ENCODE measurements at places on chromosomes 5 and 9.
A peak's percentile ranks its signal among the peaks of the same experiment; 100 is the strongest.

- DNase-seq = no peak
Measured at GRCh38 chr9:34382879-34383278, 6.2 kb upstream of the MYORG start.

- no peak for DNase-seq
Measured at GRCh38 chr9:34558919-34559623, 30.5 kb downstream of the CNTFR start.

DNA sequence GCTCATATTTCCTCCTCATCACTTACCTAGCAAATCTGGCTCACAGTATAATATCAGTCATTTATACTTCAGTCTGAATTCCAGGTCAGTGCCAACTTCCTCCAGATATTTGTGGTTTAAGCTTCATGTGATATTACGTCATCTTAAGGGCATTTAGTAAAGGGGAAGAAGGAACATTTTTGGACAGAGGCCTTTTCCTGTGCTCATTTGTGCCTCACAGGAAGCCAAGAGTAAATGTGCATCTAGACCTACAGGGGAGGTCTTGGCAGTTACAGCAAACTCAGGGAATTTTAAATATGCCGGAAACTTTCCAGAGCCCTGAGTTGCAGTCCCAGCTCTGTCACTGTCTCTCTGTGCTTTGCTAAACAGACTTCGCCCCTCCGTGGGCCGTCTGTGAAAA lies 12.3 kb upstream of the KCNIP1 start:
- no peak for DNase-seq

DNA sequence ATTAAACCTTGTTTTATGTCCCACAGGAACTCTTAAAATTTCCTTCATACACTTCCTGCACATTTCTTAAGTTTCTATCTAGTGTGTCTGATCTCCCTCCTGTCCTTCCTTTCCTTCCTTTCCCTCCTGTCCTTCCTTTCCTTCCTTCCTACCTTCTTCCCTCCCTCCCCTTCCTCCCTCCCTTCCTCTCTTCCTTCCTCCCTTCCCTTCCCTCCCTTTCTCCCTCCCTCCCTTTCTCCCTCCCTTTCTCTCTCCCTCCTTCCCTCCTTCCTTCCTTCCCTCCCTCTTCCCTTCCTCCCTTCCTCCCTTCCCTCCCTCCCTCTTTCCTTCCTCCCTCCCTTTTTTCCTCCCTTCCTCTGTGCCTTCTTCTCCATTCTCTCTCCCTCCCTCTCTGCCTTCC lies 414.9 kb downstream of the ENC1 start:
- DNase-seq = no peak

GRCh38 chr9:86452201-86452828 lies 98.1 kb upstream of the TUT7 start:
- DNase-seq = no peak

- DNase-seq = no peak
Measured at GRCh38 chr5:50697739-50698138, 31.3 kb downstream of the PARP8 start.

DNA sequence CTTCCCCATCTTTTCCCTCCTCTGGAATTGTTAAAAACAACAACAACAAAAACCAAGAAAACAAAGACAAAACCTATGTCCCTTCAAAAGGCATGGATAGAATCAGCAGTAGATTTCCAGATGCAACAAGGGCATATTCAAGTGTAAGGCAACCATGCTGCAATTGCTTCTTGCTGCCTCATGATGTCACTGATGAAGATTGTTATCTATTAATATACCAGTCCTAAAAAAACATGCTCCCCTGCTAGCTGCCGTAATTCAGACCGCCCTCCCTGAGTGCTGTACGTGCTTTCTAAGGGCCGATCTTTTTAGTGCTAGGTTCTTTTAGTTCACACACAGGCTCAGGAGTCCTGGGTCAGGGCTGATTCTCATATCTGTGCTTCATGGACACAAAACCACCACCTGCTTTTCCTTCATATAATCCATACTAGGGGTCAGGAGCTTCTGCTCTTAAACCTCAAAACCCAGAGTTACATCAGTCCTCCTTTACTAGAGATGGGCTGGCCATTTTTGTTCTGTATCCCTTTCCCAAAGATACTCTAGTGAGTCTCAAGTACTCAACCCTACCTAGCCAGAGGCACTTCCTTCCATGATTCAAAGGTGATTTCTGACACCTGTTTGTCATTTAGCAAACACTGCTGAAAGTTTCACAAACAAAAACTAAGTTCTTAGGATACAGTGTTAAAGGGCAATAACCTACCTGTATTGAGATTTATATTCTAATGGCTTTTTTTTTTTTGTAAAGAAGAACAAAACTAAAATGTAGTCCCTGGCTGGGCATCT lies 82.1 kb downstream of the GIN1 start:
- no peak for DNase-seq

DNA sequence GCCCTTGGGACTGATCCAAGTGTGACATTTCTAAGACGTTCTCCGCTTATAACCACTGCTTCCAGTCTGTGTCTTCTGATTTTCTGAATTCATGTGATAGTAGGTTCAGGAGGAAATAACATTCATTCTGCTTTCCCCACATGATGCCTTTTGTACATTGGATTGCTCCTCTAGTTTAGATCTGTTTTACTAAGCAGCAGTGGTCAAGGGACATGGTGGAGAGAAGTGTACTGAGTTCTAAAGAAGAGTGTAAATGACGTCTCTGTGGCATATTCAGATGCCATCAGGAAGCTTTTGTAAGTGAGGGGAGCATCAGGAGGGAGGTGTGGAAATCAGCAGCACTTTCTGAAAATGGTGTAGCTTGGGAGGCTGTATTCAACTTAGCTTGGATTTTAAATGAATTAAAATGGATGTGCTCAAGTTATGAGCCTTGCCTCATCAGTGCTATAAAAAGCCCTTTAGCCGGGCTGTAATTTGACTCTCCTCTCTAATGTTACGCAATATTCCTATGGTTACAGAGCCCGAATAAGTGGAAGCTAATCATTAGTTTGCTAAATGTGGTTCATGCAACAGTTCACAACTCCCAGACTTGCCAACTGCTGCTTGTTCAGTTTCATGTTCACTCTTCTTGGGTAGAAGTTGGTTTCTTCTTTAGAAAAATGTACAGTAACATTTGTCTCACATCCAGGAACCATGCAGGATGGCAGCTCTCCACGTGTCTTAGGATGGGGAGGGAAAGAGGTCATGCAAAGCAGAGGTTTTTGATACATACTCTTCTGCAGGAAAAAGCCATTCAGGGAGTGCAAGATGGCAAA lies 281.3 kb downstream of the ARHGAP26 start:
- DNase-seq = no peak

GRCh38 chr9:131169563-131170240 lies 44.3 kb downstream of the NUP214 start:
- no peak for DNase-seq

DNA sequence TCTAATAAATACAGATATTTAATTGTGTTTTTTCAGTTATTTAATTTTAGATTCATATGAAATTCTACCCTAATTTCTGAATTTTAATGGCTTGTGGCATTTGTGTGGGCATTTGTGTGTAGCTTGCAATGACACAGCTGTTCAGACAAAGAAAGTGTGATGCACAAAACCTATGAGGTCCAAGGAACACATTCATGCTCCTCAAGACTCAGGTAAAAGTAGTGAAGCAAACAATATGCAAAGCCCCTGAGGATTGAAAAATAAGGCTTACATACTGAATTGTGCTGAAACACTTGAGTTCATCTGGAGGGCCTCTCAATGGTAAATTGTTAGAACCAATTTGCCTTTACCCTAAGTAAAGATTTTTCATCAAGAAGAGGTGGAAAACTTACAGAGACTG lies 28.1 kb downstream of the IL7R start:
- DNase-seq = no peak

DNA sequence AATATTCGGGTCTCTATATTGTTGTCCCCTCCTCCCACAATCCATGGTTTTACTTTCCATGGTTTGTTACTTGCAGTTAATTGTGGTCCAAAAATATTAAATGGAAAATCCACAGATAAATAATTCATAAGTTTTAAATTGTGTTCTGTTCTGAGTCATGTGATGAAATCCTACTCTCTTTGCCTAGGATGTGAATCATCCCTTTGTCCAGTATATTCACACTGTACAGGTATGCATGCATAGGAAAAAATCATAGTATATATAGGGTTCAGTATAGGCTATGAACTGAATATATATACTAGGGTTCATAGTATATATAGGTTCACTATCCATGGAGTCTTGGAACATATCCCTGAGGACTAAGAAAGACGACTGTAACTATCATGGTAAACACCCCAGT lies 19.6 kb downstream of the INSYN2B start:
- DNase-seq = no peak

- DNase-seq = no peak
Measured at GRCh38 chr5:173563246-173563645, 53.2 kb downstream of the BOD1 start.

DNA sequence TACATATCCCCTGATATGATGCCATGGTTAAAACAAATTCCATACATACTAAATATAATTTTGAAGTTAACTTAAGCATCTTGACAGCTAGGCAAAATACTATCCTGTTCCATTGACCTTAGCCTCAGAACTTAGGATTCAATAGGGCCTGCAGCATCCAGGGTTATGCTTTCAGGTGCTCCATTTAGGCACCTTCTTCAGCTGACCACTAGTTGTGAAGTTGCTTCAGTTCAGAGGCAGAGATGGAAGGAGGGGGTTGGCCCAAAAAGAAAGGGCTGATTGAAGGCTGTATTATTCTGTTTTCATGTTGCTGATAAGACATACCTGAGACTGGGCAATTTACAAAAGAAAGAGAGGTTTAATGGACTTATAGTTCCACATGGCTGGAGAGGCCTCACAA lies 7.0 kb upstream of the NREP start:
- no peak for DNase-seq

DNA sequence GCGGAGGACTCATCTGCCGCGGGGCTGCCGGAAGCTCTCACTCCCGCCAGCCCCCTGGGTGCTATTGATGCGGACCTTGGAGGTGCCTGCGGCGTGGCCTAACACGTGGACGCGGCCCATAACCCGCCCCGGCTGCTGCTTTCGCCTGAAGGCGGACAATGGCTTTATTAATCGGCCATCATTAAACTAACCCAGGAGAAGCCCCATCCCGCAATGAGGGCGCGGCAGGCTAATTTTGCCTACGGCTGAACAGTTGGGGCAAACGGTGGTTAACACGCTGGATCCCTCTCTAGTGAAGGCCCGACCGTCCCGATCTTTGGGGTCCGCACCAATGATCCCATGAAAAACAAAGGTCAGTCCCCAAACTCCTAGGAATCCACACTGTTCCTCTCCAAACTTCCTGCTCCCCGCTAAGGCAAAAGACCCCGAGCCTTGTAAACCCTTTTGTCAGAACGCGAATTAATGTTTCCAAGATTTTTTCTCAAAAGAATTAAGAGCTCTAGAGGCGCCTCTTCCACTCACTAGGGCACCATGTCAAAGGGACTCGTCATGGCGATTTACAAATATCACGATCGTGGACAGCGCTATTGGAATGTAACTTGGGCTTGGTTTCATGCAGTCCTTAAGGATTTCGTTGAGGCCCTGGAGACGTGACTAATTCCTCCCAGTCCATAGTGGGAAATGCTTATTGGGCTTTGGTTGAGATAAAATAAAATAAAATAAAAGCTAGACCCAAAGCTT lies 193.1 kb downstream of the MEF2C start:
- no peak for DNase-seq

GRCh38 chr5:72237415-72237814 lies 82.6 kb downstream of the MRPS27 start:
- no peak for DNase-seq

- DNase-seq = no peak
Measured at GRCh38 chr5:90153031-90153430, 256.5 kb downstream of the CETN3 start.

GRCh38 chr9:86286278-86286677 lies 3.9 kb upstream of the ISCA1 start:
- DNase-seq = no peak

DNA sequence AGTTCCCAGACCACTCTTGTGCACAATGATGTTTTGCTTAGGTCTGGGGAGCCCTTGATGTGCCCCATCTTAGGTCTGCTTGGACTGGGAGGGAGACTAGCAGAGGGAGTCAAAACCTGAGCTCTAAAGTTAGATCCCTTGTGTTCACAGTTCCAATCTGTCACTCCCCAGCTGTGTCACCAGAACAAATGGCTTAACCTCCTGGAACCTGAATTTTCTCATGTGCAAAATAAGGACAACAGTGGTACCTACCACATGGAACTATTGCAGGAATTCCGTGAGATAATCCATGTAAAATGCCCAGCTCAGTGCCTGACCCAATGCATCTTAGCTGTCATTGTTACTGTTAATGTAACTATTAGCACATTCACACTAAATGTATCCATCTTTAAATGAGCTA lies 45.5 kb downstream of the GALNT10 start:
- no peak for DNase-seq

GRCh38 chr9:96413302-96414221 lies 4.6 kb downstream of the ZNF367 start:
- DNase-seq = no peak

- peak; percentile 48 for DNase-seq
Measured at GRCh38 chr9:129400001-129400970, 220.6 kb downstream of the C9orf50 start.

DNA sequence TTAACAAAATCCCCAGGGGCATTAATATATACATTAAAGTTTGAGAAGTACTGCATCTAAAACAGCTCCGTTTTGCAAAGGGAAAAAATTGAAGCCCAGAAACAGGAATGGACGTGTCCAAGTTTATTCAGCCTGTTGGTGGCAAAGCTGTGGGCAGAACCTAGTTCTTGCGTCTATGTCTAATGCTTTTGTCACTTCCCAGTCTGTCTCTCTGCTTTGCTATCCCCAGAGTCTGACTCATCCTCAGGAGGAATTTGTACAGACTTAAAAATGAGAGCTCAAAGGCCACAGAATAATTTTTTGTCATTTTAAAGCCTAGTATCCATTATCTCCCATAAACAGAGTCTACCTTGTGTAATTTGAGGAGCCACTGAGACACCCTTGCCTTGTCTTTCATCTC lies 330.9 kb upstream of the GRIA1 start:
- no peak for DNase-seq

- DNase-seq = no peak
Measured at GRCh38 chr5:50822761-50823160, 156.3 kb downstream of the PARP8 start.

GRCh38 chr9:105419816-105420597 lies 27.8 kb upstream of the FSD1L start:
- no peak for DNase-seq

DNA sequence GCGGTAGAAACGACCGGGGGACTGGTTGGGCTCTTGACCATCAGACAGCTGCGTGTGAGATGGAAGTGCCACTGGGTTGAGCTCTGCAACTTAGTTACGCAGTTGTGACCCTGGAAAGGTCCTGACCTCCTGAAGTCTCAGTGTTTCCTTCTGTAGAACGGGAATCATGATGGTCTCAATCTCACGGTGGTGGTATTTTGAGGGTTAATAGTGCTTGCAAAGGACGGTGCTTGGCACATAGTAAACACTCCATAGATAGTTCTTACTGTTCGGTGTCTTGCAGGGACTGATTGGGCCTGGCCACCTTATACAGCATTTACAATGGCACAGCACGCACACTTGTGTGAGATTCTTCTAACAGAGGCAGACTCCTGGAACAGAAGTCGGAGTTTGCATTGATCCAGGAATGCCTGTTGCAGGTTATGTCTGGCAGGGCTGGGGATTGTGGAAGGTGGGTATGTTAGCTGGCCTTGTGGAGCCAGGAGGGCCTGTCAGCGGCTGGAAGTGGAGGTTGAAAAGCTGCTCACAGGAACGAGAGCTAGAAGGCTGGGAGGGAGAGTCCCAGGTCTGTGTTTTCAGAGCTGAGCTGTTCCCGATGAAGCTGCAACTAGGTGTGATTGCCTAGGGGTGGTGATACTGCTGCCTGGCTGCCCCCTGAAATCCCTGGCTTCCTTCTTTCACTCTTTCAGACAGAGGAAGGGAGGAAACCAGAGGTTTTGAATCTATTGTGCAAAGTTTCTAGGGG lies 962 bp upstream of the TXN start:
- DNase-seq = no peak
